ENCODE measurements at places on chromosomes 5 and 9.

- no peak for DNase-seq
These were observed 107.7 kb downstream of the PDE4D start for GRCh38 chr5:59785676-59786333.

DNA sequence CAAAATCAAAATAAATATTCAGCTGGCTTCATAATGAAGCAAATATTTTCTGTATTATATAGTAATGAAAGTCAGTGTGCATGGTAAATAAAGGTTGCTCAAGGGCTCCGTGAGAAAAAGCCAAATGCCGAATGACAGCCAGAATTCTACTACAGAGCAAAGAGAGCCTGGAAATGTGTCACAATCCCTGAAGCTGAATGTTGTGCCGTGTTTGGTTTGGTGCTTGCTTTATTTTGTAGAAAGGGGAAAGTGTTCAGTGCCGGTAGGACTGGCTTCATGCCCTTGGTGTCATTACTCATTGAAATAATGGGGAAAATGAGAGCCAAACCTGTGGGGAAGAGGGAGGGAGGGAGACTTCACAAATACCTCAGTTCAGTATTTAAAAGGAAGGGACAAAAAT, 26.8 kb upstream of the ADAMTSL1 start:
- DNase-seq = no peak

DNA sequence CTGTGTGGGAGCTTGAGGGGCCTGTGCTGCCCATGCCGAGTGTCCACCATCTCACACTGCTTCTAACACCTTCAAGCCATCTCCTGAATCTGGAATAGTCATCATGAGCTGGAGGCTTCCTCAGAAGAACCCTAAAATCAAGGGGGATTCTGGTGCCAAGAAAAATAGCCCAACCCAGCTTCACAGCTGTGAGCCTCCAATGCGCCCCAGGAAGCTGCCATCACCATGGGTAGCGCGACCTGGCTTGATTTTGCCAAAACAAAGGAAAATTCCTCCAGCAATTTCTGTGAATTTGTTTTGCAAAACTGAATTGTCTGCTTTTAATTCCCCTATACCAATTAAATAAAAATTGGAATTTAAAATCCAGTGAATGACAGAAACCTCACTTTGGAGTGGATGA, 6.2 kb upstream of the TIFAB start:
- no peak for DNase-seq

DNA sequence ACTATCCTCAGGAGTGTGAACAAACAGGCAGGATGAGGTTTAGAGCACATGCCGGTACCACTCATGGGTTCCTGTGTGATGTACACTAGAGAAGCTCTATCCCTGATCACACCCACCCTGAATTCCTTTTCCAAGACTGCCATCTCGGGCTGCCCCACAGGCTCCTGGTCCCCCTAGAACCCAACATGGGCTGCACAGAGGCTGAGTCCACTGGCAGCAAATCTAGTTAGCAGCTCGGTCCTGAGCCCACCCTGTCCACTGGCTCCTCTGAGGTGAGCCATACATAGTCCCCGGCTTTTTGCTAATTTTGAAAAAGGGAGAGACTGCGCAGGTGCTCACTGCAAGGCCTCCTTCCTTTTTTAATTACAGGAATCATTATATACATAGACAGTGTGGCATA, 227.0 kb downstream of the FSTL4 start:
- no peak for DNase-seq

GRCh38 chr9:9612755-9613154, 1000.0 kb downstream of the PTPRD start:
- no peak for DNase-seq

GRCh38 chr9:88816141-88816540, 175.1 kb upstream of the S1PR3 start:
- DNase-seq = no peak

DNA sequence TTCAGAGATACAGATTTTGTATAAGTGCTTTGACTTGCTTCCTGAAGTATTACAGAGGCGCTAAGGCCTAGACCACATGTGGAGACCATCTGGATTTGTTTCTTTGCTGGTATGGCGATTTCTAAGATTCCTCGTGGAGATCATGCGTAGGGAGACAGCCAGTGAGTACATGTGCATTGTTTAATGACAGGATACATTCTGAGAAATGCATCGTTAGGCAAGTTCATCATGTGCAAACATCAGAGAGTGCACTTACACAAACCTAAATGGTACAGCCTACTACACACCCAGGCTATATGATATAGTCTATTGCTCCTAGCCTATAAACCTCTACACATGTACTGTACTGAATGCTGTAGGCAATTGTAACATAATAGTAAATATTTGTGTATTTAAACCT, 16.5 kb upstream of the CEP120 start:
- no peak for DNase-seq

- no peak for DNase-seq
These were observed 1651.5 kb downstream of the EFNA5 start for GRCh38 chr5:106019261-106019660.

GRCh38 chr9:77663754-77664153, 15.6 kb upstream of the GNA14 start:
- DNase-seq = no peak

DNA sequence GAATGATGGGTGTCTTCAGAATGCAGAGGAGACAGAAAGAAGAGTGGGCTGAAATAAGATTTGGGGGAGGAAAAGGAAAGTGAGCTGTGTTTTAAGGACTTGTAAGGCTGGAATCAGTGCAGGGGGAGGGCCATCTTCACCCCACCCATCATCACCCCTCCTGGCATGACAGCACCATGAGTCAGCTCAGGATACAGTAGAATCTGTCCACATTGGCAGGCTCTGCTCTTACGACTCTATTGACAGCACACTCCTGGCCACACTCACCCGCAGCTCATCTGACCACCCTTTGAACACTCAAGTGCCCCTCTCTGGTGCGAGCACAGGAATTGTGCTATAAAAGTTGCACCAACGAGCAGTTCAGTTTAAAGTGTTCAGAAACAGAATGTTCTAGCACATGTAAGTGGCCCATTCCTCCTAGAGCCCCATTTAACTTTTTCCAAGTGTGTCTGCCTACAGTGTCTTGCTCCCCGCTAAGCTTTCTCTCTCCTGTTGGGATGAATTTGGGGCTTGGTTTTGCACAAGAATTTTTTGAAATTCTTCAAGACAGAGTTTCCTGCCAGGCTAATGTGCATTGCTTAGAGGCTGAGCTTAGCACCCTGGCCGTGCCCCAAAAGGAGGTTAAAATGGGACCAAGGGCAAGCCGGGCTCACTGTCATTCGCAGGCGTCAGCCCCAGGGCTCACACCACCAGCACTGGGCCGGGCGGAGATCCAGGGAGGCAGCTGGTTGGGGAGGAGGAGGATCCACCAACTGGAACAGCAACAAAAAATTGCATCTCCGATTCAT, 12.0 kb downstream of the ADRA1B start:
- no peak for DNase-seq

DNA sequence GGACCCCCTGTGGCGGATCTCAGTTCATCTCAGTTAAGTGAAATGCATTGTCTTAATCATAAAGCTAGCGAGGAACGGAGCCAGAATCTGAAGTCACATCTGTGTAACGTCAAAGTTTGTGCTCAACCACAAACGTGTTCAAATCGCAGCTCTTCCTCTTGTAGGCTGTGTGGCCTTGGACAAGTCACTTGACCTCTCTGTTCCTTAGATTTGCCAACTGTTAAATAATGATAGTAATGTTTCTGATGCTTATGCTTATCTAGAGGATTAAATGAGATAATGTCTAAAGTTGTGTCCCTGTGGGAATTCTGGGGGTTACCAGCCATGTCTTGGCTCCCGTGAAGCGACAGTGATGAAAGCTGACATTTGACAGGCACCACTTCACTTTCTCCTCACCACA, 69.2 kb upstream of the NEURL1B start:
- no peak for DNase-seq

- no peak for DNase-seq
These were observed 128.4 kb downstream of the SEC61B start for GRCh38 chr9:99350461-99350860.

GRCh38 chr5:135236908-135237747, 161.9 kb downstream of the MACROH2A1 start:
- DNase-seq = peak; percentile 42

GRCh38 chr9:80995759-80996158, 693.6 kb downstream of the TLE1 start:
- DNase-seq = no peak

- DNase-seq = no peak
These were observed 84.2 kb downstream of the MLLT3 start for GRCh38 chr9:20538092-20538491.

GRCh38 chr5:169653091-169653490, 16.0 kb downstream of the DOCK2 start:
- DNase-seq = no peak

- DNase-seq = no peak
These were observed 5.9 kb upstream of the CFAP90 start for GRCh38 chr5:7856855-7857254.

GRCh38 chr9:115799734-115800133, 353.9 kb upstream of the PAPPA start:
- DNase-seq = no peak

GRCh38 chr5:123538670-123539459, 26.9 kb downstream of the CSNK1G3 start:
- DNase-seq = no peak

- no peak for DNase-seq
These were observed 78.4 kb downstream of the MAP1B start for GRCh38 chr5:72185496-72186329.

DNA sequence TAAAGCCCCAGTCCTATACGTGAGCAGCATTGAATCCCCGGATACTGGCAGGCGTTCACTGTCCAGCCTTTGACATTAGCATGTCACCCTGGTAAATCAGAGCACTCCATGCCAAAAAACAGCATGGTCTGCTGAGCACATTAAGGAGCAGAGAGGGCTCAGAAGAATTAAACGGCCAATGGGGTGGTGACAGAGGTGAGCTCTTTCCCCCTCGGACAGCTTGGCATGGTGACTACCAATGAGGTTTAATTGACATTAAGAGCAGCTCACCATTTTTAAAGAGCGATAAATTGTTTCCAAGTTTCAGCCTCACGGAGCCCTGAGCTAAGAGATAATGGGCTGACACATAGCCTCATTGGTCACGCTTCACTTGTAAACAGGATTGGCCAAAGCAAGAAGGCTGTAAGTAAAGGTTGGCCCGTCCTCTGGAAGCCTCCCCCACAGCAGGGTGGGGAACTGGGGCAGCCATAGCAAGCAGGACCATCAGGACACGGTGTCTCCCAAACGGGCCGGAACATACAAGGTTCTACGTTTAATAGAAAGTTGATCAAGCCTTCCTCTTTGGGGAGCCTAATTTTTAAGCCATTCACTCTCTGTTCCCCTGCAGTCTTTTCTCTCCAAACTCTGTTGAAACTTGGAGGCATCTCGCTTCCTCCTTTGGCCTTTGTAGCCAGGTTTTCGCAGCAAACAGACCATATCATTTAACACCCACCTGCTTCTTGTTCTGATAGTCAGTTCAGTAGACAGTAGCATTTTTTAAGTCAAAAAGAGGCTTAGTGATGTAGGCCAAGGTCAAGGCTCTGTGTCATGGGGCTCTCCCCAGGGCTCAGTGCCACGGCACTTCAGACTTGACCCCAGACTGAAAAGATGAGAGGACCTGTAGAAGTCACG, 25.9 kb downstream of the QRFP start:
- DNase-seq = no peak

DNA sequence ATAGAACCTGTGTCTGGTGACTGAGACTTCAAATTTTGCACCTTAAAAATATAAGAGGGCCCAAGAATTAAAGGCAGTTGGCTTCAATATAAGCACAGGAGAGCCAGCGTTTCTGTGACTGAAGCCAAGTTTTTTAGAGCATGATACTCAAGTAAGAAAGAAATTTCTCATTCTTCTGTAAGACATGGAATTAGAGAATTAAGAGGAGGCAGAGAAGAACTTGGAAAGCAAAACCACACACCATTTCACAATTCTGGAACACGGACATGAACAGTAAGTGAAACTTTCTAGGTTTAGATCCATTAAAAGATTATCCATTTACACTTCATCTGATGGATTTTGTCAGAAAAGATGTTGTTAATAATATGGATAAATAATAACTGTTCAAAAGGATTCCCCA, 8.9 kb upstream of the AGXT2 start:
- DNase-seq = no peak

GRCh38 chr5:135162661-135163265, 128.7 kb upstream of the PITX1 start:
- no peak for DNase-seq

GRCh38 chr5:71740015-71740753, 21.1 kb downstream of the CARTPT start:
- DNase-seq = no peak

- DNase-seq = peak; percentile 91
These were observed at the start of gene CIZ1 for GRCh38 chr9:128191406-128192046. TSS of gene CIZ1 (minus strand) at chr9:128191572. CDS start at chr9:128190857, 715 bp downstream.

DNA sequence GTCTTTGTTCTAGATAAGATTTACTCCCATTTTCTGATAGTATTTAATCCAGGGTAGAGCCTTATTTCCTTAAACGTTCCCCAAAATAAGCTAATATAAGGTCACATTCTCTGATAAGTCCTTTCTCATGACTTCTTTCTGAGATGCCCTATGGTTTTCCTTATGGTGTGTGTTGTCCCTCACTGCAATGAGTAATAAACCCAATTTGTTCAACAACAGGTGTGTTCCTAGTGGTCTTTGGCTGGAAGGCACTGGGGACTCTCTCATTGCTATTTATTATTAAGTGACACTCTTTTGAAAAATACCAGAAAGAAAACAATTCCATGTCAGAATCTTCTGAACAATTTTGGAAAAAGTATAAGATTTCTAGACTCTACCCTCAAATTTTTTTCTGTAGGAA, 256.5 kb upstream of the PPP1R2B start:
- DNase-seq = no peak

GRCh38 chr5:1502046-1502736, 21.6 kb downstream of the LPCAT1 start:
- DNase-seq = no peak

- DNase-seq = no peak
These were observed 39.0 kb upstream of the TTC1 start for GRCh38 chr5:159969966-159970365.

GRCh38 chr9:12717907-12718306, 24.7 kb downstream of the TYRP1 start:
- DNase-seq = no peak

DNA sequence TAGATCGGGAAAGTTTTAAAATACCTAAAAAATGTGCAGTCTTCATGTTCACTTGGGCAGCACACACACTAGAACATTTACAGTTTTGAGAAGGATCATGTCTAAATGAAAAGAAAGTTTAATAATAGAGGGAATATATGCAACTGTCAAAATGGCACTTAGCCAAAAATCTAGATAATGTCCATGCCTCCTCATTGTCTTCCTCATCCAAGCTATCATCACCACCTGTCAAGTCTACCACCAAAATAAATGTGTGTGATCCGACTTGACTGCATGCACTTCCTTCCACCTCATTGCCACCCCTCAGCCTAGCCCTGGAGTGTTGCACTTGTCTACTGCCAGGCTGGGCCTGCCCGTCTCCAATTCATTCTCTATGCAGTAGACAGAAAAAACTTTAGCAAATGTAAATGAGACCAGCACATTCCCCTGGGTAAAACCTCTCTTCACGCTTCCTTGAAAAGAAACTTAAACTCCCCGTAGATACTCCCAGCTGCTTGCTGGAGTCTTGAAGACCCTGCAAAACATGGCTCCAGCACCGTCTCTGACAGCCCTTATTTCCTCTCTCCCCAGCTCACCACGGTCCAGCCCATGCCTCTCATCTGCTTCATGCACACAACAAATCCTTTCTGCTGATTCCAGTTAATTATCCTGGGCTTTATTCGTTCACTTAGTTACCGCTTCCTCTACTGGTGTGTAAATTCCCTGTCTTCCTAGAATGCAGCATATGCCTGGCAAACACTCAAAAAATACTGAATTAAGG, 66.9 kb downstream of the FANCC start:
- DNase-seq = no peak
